Activated T-cell treated with anti-CD3 and anti-CD28 coated beads, Interleukin-2, amount 50 U/mL, for 24 hours (primary cell): ENCODE measurements at places on chromosomes 1 and 21.

DNA sequence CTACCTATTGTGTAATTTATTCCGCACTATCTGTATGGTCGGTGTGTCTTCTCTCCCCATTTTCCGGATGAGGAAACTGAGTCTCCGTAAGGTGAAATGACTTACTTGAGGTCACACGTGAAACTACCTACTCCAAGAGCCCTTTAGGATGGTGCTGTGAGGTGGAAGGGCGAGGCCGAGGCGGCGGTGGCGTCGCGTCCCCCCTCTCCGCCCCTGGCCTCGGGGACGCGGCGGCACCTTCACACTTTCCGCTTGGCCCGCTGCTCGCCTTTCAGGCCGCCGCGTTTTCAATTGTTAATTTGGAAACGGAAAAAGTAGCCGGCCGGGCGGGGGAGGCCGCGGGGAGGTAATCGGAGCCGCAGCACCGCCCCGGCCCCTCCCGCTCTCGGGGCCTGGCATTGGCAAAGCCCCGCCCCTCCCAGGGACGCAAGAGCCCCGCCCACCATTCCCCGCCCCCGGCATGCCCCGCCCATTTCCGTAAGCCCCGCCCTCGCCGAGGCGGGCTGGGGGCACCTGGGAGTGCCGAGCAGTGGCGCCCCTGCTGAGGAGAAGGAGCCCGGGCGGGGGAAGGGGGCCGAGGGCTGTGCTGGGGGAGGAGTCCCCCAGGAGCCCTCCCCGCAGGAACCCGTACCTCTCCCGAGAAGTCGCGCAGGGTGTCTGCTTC, 18.6 kb downstream of the KCNQ4 start:
- peak; percentile 88 for DNase-seq

DNA sequence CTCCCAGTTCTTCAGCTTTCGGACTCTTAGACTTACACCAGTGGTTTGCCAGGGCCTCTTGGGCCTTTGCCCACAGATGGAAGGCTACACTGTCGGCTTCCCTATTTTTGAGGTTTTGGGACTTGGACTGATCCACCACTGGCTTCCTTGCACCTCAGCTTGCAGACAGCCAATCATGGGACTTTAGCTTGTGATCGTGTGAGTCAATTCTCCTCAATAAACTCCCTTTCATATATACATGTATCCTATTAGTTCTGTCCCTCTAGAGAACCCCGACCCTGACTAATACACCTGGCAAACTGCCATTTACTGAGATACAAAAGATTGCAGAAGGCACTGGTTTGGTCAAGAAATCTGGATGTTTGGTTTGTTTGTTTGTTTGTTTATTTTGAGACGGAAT, 6.4 kb upstream of the RAB4A start:
- DNase-seq: no peak

DNA sequence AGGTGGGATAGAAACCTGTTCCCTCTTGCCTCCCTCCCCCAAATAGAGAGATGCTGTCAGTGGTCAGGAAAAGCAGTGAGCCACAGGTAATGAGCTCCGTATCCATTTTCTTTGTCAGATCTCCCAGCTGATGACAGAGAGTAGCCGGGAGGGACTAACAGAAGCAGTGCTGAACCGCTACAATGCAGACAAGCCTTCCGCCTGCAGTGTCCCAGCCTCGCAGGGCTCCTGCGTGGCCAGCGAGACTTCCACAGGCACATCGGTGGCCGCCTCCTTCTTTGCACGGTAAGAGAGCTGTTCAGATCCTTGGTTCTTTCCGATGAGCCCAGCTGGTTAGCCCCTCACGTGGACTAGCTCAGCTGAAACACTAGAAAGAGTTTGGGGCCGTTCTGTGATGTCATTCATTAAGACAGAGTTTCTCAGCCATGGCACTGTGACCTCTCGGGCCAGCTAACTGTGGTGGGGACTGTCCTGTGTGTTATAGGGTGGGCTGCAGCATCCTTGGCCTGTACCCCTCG, 264.7 kb downstream of the KIF26B start:
- DNase-seq: no peak

GRCh38 chr1:226100436-226101391, 38.2 kb downstream of the H3-3A start:
- DNase-seq: peak; percentile 56

GRCh38 chr1:14482784-14483450, 115.6 kb upstream of the KAZN start:
- no peak for DNase-seq

- no peak for DNase-seq
These were observed 143.2 kb downstream of the KCTD3 start for GRCh38 chr1:215710036-215710898.
